ENCODE measurements at places on chromosomes 5 and 9. TPM values are rescaled to one million over a fixed set of nuclear protein-coding genes. Genes with fewer than 3 reads are reported as not detected.

IGIP gene
- 13.7 TPM for total RNA-seq

FOXD4 gene
- total RNA-seq = 0.71 TPM

TMOD1 gene
- 6.0 TPM for total RNA-seq

DNA sequence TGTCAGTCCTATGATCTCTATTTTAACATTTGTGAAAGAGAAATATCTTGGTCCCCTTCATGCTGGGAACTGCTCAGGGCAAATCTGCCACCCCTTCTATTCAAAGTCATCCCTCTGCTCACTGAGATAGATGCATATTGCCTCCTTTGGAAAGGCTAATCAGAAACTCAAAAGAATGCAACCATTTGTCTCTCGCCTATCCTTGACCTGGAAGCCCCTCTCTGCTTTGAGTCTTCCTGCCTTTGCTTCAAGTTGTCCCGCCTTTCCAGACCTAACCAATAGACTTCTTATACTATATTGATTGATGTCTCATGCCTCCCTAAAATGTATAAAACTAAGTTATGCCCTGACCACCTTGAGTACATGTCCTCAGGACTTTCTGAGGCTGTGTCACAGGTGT lies 97.0 kb downstream of the PSAT1 start:
- H3K27me3 ChIP-seq = no peaks in the 10 kb centered on the region
- no peak overlapping the region for H3K27ac ChIP-seq
- H3K4me3 ChIP-seq = no peak overlapping the region
- H3K36me3 ChIP-seq = no peaks in the 10 kb centered on the region
- DNase-seq = no peak

GRCh38 chr5:17325770-17326599 lies 108.6 kb downstream of the BASP1 start:
- no peak for DNase-seq
- H3K27me3 ChIP-seq = no peaks in the 10 kb centered on the region
- H3K4me1 ChIP-seq = no peaks in the 10 kb centered on the region
- no peak overlapping the region for H3K27ac ChIP-seq

Data from left lung (tissue), 14 donors.